Left cardiac atrium (tissue), 4 donors: ENCODE measurements at places on chromosomes 16 and 17.

- peak; percentile 36 for DNase-seq
These were observed 165.4 kb downstream of the AIPL1 start for GRCh38 chr17:6269478-6269877.

DNA sequence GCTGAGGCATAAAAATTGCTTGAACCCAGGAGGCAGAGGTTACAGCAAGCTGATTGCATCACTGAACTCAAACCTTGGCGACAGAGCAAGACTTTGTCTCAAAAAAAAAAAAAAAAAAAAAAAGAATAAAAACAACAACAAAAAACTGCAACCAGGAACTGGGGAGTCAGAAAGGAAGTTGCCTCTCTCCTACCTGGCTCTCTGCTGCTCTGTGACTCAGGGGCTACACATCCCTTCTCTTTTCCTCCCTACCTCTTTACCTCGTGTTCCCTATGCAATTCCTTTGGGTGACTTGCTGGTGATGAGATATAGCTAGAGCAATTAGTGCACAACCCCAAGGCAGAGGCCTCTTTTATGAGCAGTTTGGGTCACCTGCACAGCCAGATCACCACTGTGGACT, 95.9 kb downstream of the ABCC1 start:
- no peak for DNase-seq

GRCh38 chr16:78655331-78656113, 556.1 kb downstream of the WWOX start:
- DNase-seq, result no peak

DNA sequence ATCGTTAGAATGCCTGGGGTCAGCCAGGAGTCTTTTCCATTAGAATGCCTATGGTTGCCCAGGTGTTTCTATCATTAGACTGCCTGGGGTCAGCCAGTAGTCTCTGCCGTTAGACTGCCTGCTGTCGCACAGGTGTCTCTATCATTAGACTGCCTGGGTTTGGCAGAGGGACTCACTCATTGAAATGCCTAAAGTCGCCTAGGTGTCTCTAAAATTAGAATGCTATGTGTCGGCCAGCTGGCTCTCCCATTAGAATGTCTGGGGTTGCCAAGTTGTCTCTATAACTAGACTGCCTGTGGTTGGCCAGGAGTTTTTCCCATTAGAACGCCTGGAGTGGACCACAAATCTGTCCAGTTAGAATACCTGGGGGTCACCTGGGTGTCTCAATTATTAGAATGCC, 2266.5 kb downstream of the TP53TG3F start:
- no peak for DNase-seq

- DNase-seq, result no peak
These were observed 119.0 kb downstream of the MYO1D start for GRCh38 chr17:32757963-32758362.

- no peak for DNase-seq
These were observed 1049.4 kb upstream of the EEF2KMT start for GRCh38 chr16:6146874-6147425.

GRCh38 chr17:77465358-77466041, 324.7 kb downstream of the SEC14L1 start:
- DNase-seq, result peak; percentile 69

GRCh38 chr17:2250140-2251095, 53.2 kb downstream of the SMG6 start:
- DNase-seq, result no peak

DNA sequence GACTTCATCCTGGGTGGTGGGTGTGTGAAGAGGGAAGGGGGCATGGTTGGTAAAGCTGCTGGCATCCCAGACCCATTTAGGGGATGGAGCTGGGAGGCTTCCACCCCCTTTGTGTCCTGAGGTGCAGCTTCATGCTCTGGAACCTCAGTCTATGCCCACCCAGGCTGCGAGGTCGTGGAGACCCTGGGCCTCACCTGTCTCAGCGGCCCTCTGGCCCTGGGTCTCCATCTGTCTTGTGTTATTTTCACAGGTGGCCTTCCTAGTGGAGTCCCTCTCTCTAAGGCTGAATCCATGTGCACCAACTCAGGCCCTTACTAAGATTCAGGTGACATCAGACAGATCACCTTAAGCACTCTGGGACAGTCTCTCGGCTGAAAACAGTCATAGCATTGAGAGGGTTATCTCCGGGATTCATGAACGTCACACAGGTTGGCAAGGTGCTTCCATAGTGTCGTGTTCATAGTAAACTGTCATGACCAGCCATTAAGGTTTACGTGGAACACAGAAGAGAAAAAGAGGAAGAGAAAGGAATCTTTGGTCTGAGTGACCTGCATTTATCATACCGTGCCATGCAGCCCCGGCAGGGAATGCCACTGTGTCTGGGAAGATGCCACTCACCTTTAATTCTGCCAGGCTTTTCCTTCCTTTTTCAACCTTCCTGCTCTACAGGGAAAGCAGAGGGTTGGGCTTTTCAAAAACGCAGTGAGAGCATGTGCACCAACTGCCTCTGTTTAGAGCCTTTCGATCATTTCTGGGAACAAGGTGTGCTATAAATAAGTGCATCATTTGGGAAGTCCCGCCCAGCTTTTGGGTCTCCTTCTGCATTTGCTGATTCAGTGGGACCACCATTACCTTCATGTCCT, 4.5 kb upstream of the FOXL1 start:
- no peak for DNase-seq

GRCh38 chr16:84813141-84813934, 6.4 kb upstream of the CRISPLD2 start:
- DNase-seq, result peak; percentile 14

- DNase-seq, result no peak
These were observed 27.4 kb upstream of the MEOX1 start for GRCh38 chr17:43689131-43689530.

- DNase-seq, result peak; percentile 79
These were observed 20.6 kb downstream of the ADAM11 start for GRCh38 chr17:44779211-44780025.

DNA sequence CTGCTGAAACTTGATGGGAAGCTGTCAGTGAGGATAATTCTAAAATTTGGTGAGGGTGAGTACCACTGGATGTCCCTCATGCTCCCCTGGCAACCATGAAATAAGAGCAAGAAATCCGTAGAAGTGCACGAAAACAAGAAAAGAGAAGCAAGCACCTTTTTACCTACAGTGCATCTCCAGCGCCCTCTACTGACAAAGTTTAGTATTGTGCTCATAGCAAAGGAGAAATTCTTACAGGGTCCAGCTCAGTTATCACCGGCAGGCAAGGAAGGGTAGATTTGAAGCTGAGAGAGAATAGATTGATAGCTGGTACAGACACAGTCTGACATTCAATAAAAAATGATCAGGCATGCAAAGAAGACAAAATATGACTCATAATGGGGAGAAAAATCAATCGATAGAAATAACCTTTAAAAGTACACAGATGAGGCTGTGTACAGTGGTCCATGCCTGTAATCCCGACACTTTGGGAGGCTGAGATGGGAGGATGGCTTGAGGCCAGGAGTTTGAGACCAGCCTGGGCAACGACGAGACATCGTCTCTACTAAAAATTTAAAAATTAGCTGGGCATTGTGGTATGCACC, 28.3 kb upstream of the TEX2 start:
- DNase-seq, result no peak

DNA sequence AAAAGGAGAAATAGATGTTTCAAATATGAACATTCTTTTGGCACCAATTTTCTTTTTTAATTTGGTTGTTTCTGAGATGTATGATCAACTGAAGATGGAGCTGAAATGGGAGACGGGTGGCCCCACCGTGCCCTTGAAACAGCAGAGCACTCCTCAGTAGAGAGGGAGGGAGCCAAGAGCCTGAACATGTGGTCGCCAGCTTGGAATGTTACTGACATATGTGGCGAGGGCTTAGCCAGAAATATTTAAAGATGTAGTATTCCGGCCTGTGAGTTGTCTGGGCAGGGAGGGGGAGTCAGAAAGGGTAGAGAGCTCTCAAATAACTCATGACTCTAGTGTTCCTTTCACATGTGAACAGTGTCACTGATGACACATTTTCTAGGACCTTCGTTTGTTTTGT, 13.3 kb upstream of the MRC2 start:
- DNase-seq, result no peak

DNA sequence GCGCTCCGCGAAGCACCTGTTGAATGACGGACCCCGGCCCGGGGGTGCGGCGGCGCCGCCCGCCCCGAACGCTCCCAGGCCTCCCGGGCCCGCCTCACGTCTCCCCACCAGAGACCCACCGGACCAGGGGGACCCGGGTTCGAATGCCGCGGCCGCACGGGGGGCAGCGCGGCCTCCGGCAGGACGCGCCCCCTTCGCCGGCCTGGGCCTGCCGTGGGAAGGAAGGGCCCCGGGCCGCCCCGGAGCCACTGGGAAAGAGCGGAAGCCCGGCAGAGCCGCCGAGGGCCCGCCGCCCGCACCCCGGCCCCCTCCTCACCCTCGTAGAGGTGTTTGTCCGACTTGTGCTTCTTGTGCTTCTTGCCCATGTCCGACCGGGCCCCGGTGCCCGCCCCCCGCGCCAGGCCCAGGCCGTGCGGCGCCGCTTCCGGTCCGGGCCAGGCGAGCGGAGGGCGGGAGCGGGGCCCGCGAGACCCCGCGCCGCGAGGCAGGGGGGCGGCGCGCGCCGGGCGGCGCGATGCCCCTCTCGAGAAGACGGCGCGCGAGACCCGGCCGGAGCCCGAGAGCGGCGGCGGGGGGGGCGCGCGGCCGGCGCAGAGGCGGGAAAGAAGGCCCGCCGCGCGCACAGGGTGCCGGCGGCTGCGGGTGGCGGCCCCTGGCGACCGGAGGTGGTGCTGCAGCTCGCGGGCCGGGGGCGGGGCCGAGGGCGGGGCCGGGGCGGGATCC, at the start of gene BRD7:
TSS of gene BRD7 (minus strand) at position 579 of the 723 bp plus-strand sequence. CDS start at position 365, 214 bp downstream.
- DNase-seq, result peak; percentile 60

DNA sequence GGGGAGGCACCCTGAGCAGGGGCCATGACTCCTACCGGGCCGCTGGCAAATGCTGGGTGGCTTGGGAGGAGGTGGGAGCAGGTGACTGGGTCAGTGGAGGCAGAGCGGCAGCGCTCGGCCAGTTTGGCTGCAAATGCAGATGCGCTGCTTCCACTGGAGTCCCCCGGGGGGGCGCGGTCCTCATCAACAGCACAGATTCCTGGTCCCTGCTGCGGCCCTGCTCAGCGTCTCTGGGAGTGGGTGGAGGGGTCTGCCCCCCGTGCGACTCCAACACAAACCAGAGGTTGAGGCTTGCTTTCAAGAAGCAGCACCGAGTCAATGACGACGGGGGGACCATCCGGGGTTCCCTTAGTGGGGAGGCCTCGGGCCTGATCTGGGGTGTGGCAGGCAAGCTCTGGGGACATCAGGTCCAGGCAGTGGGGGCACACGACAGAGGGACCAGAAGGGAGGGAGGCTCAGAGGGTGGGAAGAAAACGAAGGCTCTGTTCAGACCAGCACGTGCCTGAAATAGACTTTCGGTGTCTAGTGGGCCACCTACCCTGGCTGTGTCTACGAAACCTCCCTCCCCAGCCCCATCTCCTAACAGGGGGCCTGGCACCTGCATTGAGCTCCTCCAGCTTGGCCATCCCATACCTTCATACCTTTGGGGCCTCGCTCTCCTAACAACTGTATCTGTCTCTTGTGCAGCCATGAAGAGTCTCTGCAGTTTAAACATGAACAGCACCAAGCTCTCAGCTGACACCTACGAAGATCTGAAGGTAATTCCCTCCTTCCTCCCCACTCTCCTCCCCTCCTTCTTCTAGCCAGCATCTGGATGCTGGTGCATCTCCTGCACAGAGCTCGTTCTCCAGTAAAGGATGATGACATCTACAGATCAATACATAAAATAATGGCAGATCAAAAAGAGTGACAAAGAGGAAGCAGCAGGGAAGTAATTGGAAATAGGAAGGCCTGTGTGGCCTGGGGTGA, 72.5 kb upstream of the PLCG2 start:
- DNase-seq, result no peak

- DNase-seq, result no peak
These were observed 1418.8 kb downstream of the CDH11 start for GRCh38 chr16:63702981-63703590.

- no peak for DNase-seq
These were observed 141.5 kb downstream of the TOX3 start for GRCh38 chr16:52405441-52405840.

- DNase-seq, result peak; percentile 76
These were observed 1.3 kb upstream of the SLC6A4 start for GRCh38 chr17:30236766-30237165.

- no peak for DNase-seq
These were observed 38.6 kb downstream of the CPNE2 start for GRCh38 chr16:57130950-57131321.

- no peak for DNase-seq
These were observed 50.3 kb downstream of the KPNA2 start for GRCh38 chr17:68085771-68086381.

DNA sequence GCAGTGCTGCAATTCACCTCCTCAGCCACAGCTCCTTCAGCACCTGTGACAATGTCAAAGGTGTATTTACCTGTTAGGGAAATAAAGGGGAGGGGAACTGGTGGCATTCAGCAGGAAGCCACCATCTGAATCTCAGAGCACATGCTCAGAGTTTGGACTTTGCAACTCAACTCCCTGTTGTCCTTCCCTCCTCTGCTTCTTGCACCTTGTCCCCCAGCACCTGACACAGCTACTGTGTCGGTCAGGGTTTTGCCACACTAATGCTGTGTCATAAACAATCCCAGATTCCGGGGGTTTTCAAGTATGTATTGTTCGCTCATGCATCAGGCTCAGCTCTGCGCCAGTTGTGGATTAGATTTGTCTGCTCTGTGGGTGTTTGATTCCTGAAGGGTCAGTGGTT, 43.7 kb downstream of the HSBP1 start:
- no peak for DNase-seq

- no peak for DNase-seq
These were observed 7.4 kb downstream of the LASP1 start for GRCh38 chr17:38877130-38877851.

- no peak for DNase-seq
These were observed 25.2 kb downstream of the BCO1 start for GRCh38 chr16:81263470-81264220.

DNA sequence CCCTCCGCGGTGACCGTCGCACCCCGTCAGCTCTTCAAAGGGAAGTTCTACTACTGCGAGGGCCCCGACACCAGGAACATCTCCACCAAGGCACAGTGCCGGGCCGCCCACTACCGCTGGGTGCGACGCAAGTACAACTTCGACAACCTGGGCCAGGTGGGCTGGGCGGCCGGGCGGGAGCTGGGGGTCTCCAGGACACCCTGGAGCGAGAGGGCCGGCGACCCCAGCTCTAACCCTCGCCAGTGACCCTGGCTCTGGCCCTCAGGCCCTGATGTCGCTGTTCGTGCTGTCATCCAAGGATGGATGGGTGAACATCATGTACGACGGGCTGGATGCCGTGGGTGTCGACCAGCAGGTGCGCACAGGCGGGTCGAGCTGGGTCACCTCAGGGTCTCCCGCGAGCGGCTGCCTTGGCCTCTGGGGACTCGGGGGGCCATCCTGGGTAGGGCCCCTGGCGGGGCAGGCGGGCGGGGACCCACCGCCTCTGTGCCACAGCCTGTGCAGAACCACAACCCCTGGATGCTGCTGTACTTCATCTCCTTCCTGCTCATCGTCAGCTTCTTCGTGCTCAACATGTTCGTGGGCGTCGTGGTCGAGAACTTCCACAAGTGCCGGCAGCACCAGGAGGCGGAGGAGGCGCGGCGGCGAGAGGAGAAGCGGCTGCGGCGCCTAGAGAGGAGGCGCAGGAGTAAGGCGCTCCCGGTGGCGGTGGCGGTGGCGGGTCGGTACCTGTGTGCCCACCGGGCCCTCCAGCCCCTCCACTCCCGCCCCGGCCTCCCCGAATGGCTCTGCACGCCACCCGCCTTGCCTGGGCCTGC, 13.4 kb downstream of the TPSG1 start:
- no peak for DNase-seq
